Hematopoietic multipotent progenitor cell treated with erythropoietin and hydrocortisone succinate and interleukin-3 and kit ligand, for 15 days (in vitro differentiated cells): ENCODE measurements at places on chromosomes 16 and 17.

- peak; percentile 94 for DNase-seq
Observed at GRCh38 chr16:2927010-2927646, 15.4 kb downstream of the FLYWCH1 start.

- no peak for DNase-seq
Observed at GRCh38 chr16:19831678-19832077, 53.0 kb downstream of the GPRC5B start.

DNA sequence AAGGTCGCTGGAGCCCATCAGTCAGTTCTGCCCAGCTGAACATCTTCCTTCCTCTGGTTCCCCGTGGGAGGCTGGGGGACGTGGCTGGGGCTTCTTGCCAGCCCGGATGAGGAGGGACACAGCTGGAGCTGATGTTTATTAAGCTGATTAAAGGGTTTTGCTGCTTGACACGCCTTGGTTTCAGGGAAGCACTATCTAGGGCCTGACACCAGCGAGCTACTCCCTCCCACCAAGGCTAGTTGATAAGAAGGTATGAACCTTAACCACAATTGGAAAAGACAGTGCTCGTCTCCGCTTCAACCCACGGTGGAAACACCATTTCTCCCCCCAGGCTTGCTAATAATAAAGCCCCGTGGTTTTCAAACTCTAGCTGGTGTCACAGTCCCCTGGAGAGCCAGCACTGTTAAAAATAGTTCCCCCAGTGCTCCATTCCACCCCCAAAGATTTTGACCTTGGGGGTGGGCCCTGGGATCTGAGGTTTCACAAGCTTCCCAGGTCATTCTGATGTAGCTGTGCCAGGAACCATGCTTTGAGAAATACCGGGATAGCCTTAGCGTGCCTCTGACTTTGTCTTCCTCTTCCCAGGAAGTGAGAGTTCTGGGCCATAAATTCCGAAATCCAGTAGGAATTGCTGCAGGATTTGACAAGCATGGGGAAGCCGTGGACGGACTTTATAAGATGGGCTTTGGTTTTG, 5.5 kb downstream of the DHODH start:
- peak; percentile 87 for DNase-seq

GRCh38 chr17:28033972-28034714, 8.3 kb upstream of the NLK start:
- DNase-seq = no peak

DNA sequence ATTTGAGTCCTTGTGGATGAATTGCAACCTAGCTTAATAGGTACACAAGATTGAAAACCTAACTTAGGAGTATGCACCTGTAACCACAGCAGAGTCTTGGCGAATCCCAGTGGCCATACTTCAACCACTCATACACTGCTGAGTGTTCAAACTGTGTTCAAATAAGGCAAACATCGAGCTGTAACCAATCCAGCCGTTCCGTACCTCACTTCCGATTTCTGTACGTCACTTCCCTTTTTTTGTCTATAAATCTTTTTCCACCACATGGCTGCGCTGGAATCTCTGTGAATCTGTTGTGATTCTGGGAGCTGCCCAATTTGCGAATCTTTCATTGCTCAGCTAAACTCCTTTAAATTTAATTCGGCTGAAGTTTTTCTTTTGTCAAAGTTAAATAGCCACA, 190.6 kb downstream of the MAF start:
- no peak for DNase-seq

- DNase-seq = no peak
Observed at GRCh38 chr16:22333457-22333994, 36.3 kb downstream of the POLR3E start.

DNA sequence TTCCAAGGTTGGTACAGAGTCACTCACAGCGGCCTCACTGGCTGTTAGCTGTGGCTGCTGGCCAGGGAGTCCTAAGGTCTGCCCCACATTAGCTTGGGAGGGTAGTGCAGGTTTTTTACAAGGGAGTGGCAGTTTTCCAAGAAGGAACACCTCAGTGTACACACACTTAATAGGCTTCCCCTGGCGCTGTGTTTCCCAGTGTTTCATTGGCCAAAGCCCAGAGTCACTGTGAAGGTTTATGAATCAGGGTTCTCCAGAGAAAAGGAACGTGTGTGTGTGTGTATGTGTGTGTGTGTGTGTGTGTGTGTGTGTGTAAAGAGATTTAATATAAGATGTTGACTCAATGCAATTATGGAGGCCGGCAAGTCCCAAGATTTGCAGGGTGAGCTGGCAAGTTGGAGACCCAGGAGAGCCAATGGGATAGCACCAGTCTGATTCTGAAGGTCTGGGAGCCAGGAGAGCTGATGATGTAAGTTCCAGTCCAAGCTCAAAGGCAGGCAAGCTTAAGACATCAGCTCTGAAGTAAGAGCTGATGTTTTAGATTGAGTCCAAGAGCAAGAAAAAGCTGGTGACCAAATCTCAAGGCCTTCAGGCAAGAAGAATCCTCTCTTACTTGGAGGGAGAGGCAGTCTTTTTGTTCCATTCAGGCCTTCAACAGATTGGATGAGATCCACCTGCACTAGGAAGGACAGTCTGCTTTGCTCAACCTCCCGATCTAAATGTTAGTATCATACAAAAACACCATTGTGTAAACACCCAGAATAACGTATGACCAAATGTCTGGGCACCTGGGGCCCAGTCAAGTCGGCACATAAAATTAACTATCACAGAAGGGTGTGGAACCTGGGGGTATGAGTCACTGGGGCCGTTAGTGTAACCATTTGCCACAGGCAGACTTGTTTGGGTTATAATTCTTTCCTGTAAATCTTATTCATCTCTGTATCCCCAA, 206.8 kb downstream of the PRKCA start:
- peak; percentile 12 for DNase-seq

DNA sequence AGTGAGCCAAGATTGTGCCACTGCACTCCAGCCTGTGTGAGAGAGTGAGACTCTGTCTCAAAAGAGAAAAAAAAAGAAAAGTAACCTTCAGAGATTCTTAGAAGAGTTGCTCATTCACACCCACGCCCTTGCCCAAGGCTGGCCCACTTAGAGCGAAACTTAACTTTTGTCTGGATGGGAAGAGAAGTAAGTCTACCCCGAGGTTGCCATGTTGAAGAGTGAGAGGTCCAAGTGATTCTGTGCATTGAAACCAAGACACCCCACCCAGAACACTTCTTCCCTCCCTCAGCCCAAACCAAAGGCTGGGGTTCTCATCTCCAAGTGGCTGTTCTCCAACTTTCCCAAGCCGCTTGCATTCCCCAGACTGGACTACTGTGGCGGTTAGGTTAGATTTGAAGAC, 2.4 kb upstream of the CISD3 start:
- no peak for DNase-seq

DNA sequence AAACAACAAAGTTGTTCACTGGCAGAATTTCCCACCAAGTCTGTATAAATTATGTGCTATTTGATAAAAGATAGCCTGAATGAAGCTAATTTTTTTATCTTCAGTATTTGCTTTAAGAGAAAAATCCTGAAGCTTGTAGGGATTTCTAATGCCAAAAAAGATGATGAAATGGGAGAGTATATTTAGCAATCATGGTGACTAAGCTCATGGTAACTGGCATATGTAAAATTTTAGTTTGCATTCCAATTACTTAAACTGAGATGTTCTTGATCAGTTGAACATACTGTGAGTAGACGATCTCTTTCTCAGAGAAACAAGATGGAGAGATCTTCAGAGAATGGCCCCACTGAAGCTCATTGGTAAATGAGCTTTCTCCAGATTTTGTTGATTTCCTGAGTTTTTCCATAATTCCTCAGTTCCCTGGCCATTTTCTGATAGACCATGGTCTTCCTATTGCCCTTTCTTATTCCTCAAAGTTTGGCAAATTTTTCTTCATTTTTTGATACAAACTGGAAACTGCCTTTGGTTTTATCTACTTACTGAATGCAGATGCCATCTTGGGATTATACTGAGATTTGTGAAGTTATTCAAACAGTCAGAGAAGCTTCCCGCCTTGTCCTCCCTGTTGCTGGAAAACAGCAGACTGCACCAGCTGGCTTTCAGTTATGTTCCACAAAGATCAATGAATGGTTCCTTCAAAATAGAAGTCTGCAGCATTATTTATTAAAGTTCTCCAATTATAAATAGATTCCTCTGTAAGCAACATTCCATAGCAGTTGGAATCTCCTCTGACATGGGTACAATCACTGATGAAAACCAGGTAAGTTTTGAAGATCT, 68.3 kb upstream of the ALOX12 start:
- DNase-seq = no peak

DNA sequence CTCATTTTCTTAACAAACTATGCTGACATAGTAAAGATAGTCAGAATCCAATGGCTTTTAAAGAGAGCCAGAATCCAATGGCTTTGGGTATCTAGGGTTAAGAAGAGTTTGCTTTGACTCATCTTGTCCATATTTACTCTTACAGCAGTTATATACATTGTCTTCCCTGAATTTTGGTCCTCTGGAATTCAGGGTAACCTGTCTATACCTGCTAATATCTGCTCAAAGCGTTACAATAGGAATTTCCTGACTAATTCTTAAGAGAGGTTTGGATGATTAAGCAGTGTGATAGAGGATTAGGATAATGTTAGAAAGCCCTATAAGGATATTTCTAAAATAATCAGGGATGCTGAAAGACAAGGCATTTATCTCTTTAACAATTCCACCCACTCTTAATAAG, 2.0 kb upstream of the CDH8 start:
- DNase-seq = no peak

DNA sequence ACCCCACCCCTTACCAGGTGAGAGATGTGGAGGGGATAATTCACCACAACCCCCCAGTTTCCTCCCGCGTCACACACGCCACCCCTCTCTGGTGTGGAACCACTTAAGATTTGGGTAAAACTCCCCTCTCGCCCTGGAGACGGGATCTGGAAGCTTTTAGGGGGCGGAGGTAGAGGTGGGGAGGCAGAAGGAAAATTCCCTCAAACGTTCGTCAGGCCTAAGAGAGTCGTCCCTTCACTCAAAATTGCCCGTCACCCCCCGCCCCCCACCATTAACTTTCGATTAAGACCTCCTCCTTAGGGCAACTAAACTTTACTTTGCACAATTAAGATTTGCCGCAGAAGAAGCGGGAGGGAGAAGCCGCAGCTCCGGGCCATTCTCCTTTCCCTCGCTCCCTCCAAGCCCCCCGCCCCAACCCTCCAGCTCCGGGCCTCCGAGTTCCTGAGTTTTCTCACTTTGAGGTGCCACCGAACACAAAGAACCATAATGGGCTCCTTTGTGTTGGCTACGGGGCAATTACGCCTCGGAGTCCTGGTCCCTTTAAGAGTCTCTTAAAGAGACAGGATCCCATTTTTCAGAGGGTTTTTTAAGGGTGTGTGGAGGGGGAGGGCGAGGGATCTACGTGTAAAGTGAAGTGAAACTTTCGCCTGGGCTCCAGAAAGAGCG, 985 bp upstream of the FZD2 start:
- DNase-seq = no peak

DNA sequence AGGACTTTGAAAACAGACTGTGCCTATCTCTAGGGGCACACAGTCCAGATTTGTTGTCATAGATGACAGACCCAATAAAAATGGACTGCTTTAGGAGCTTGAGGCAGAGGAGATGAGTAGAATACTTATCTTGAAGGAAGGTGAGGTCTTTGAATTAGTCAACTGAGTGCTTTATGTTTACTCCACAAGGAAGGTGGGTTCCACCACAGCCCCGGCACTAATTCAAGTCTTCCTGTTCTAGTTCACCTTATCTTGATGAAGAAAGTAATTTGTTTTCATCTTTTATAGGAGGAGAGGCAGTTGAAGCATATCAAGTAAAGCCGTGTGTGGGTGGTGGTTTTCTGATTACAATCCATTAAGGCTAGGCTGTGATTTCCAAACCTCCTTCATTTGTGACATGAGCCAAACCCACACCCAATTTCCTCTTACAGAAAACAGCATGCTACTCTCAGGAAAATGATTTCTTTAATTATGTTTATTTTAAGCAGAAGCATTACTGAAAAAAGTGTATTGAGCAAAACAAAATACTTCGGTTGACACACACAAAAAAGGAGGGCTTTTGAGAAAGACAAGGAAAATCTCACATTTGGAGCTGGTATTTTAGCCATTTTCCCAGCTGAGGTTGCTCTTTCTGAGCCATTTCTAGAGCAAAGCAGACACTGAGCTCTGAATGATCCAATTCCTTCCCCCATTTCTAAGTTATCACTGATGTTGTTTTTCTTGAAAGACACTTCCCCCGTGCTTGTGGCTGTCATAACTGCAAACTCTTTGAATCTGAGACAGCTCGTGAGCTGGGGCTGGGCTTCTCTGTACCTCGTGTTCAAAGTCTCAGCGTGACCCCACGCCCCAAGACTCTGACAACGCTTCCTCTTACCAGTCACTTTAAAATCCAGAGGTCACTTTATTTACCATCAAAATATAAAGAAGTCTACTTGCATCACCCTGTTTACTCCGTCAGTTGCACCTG, 35.4 kb downstream of the CDRT15 start:
- DNase-seq = no peak

DNA sequence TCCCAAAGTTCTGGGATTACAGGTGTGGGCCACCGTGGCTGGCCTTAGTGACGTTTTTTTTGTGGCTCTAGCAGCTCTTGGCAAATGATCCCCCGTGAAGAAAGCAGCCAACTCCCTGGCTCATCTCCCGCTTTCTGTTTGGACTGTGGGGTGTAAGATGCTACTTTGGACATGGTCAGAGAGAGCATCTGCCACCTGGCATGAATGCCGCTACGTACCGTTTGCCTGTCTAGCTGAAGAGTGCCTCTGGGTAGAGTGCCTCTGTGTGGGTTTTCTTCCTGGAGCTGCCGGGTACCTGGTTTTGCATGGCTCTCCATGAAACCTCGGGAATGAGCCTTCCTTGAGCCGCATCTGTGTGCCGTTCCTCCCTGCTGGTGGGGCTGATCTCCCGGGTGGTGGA, 34.3 kb downstream of the NDEL1 start:
- no peak for DNase-seq

DNA sequence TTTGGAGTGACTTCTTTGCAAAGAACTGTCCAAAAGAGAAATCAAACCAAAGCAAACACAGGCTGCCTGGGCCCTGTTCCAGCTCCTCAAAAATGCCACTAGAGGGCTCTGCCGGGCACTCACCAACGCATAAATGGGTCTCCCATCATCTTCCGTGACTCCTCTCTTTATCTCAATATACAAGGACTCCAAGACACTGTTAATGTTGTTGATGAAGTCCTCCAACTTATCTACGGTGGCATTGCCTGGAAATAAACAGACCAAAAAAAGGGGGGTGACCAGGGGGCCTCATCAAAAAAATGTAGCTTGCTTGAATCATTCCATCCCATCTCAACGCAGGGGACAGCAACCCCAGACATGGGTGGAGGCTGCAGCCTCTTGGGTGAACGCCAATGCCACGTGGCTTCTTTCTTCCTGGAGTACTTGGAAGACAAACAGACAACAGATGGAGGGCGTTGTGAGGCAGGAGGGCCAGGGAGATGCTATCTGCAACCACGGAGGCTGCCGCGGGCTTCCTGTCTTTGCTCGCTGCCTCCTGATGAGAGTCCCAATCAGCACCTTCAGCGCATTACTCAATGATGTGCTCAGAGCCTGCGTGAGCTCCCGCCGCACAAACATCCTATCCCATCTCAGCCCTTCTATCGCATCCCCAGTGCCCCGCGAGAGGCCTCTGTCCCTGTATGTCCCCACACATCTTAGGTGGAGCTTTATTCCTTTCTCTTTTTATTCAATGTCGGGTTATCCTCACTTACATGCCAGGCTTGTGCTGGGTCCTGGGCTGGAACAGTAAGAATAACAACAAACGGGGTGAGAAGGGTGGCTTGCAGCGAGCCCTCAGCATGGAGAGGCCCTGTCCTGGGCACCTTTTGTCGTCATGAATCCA, 32.0 kb downstream of the KDM8 start:
- DNase-seq = peak; percentile 84
